ENCODE measurements at places on chromosomes 4 and X.

GRCh38 chrX:151754641-151755215 lies 20.2 kb downstream of the CNGA2 start:
- no peak for DNase-seq

- DNase-seq = peak; percentile 10
Measured at GRCh38 chr4:74544655-74545361, 99.9 kb downstream of the AREG start.

DNA sequence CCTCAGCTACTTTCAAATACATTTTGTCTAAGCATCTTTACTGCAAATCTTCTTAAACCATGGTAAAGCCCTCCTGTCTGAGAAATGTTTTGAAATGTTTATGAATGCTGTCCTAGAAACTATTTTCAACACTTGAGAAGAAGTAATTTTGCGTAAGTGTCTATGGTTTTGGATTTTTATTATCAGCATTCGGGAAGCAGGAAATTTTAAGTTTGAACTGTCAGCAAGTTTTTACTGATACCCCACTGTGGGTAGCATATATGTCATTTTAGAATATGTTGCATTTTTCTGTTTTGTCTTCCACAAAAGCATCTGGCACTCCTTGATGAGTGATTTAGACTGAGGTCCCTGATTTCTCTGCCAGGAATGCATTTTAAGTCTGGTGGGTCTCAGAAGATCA lies 302.4 kb upstream of the GIMD1 start:
- no peak for DNase-seq

GRCh38 chrX:119017077-119017476 lies 42.7 kb downstream of the LONRF3 start:
- no peak for DNase-seq

DNA sequence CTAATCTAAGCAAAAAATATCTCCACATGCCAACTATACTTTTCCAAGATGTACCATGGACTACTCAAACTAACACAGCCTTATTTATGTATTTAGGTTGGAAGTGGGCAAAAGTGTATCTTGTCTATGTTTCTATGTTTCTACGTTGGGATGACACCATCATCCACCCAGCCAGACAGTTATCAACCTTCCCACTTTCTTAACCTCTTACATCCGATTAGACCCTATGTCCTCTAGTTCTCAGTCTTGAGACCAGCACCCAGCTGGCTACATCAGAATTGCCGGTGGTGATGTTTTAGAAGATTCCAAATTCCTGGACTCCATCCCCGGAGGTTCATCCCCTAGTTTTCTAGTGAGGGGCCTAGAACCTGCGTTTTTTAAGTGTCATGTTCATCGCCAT lies 1.0 kb upstream of the AASDH start:
- DNase-seq = no peak
